Germinal center (tissue), 1 donor: ENCODE measurements at places on chromosomes 5 and 9.

DNA sequence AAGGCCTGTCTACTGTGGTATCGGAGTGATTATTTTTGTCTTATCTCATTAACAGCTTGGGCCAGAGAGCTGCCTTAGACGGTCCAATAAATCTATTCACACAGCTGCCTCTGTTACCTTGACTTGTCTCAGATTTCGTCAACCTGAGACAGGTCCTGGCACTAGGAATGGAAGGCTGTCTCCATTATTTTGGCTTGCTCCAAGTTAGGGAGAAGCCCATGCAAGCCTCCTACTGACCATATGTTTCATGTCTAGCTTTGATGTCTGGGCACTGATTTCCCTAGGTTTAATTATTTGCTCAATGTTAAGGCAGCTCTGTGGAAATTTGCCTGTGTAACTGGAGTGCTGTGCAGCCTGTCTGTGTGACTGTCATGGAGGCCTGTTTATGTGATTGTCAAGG lies 12.4 kb upstream of the RALGPS1 start:
- no peak for DNase-seq

- no peak for DNase-seq
These were observed 455.7 kb upstream of the MPDZ start for GRCh38 chr9:13735181-13735580.

DNA sequence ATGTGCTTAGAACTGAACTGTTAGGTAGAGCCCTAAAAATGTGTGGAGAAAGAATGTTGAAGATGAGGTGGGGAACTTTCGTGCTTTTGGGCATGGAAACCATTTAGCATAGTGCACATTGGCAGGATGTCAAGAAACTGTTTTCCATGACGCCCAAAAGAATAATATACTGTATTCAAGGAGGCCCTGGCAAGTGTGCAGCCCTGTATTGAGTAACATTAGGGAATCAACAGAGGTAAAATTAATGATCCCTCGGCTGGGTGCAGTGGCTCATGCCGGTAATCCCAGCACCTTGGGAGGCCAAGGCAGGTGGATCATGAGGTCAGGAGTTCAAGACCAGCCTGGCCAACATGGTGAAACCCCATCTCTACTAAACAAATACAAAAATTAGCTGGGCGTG lies 20.9 kb upstream of the PLIN2 start:
- no peak for DNase-seq

DNA sequence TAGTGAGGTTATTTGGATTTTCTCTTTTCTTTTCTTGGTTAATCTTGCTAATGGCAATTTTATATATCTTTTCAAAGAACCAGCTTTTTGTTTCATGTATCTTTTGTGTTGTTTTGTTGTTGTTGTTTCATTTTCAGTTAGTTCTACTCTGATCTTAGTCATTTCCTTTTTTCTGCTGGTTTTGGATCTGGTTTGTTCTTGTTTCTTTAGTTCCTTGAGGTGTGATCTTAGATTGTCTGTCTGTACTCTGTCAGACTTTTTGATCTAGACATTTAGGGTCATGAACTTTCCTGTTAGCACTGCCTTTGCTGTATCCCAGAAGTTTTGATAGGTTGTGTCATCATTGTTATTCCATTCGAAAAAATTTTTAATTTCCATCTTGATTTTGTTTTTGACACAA lies 399.7 kb downstream of the TLE1 start:
- DNase-seq, result no peak

- no peak for DNase-seq
These were observed 127.5 kb upstream of the PANK3 start for GRCh38 chr5:168706655-168707069.
